Lung (tissue), 17 donors: ENCODE measurements at places on chromosomes 6 and 20.

- no peak for DNase-seq
These were observed 135.1 kb downstream of the MRPL14 start for GRCh38 chr6:43992126-43992663.

DNA sequence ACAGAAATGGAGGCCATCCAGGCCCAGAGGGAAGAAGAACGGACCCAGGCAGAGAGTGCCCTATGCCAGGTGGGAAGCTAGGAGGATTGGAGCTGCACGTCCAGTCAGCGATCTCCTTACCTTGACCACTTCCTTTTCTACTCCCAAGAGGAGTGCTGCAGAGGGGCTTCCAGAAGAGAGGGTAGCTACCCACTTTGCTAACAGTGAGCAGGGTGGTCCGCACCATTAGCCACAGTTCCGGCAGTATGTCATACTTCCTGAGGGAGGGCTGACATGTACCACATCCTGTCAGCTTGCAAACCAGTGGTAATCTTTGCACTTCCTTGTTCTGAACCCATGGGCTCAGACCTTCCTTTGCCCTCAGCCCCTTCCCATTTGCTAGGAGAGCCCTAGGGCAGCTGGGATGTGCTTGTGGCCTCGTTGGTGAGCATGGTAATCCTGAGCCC is 35.4 kb downstream of the CEP250 start:
- no peak for DNase-seq

DNA sequence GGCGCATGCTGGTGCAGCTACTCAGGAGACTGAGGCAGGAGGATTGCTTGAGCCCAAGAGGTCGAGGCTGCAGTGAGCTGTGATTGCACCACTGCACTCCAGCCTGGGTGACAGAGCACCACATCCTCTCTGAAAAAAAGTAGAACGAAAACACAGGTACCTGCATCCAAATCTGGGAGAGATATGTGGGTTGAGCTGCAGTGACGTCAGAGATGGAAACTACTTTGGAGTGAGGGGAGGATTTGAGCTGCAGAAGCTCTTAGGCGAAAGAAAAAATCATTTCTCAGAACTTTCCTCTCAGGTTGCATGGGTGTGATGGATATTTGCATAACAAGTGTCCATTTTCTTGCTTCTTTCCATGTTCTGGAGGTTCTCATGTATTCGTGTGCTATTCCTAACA is 4.0 kb upstream of the TULP1 start:
- no peak for DNase-seq

GRCh38 chr6:145497006-145497405 is 238.3 kb downstream of the EPM2A start:
- DNase-seq: no peak

DNA sequence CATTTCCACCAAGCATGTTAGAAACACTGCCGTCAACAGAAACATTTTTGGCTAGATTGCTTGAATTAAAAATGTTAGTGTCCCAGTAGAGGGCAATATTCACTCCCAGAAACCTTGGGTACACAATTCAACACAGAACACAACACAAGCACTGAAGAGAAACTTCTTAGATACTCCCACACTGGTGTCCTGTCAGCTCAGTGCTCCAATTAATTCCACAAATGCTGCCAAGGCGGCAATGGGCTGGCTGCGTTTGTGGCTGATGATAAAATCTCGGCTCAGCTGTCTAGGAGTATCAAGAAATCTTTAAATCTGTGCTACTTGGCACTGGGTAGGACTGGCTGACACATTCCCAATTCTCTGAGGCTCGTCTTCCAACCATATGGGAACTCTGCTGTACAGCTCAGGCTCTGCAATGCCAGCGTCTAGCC is 39.3 kb downstream of the BEND3 start:
- peak; percentile 37 for DNase-seq

GRCh38 chr6:129662406-129662766 is 47.6 kb downstream of the ARHGAP18 start:
- DNase-seq: no peak

DNA sequence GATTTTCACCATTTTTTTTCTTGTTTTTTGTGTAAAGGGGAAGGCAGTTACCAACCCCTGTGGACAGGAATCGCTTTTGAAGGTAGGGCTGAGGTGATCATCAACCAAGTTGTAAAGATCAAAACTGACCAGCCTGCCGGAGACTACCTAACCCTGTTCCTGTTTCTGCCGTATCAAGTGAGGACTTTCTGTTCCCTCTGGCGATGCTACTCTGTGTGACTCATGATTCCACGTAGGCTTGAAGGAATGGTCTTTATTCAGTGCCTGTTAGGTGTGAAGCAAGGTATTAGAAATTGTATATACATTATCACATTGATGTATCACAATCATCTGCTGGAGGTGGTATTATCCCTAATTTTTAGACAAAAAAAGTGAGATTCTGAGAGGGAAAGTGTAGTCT is 161.3 kb downstream of the SOX4 start:
- DNase-seq: no peak

DNA sequence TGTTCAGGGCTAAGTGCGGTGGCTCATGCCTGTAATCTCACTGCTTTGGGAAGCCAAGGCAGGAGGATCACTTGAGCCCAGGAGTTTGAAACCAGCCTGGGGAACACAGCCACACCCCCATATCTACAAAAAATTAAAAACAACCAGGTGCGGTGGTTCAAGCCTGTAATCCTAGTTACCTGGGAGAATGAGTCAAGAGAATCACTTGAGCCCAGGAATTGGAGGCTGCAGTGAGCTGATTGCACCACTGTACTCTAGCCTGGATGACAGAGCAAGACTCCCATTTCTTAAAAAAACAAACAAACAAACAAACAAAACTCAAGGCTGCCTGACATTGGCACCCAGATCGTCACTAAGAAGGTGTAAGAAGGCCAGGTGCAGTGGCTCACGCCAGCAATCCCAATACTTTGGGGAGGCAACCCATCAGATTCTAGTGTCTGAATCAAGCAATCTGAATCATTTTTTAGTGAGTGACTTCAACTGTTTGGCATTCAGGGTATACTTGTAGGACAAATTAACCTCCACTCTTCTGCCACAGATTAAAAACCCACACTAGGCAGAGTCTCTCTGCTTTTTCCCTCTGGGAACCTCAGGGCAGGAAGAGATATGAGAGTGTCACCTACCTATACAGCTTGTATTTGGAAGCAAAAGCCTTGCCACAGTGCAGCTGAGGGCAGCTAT is 6.1 kb downstream of the PLAGL2 start:
- no peak for DNase-seq

DNA sequence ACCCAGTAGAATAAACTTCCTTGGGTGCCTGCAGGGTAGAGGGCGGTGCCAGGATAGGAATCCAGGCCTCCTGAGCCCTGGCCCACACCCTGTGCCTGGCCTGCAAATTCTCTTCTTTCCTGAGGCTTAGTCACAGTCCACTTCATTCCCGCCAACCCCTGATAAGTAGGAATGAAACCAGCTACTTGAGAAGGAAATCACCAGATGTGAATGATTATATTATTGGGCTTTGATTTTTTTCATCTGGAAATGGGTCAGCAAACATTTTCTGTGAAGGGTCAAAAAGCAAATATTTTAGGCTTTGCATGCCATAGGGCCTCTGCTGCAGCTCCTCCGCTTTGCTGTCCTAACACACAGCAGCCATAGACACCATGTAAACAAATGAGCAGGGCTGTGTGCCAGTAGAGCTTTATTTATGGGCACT is 50.2 kb downstream of the STK35 start:
- peak; percentile 70 for DNase-seq

- DNase-seq: peak; percentile 80
These were observed 315 bp upstream of the PDE10A start for GRCh38 chr6:165663377-165663735.
